Left lung (tissue), 14 donors: ENCODE measurements at places on chromosomes 1 and 21. TPM values are rescaled to one million over a fixed set of nuclear protein-coding genes. Genes with fewer than 3 reads are reported as not detected.

DNA sequence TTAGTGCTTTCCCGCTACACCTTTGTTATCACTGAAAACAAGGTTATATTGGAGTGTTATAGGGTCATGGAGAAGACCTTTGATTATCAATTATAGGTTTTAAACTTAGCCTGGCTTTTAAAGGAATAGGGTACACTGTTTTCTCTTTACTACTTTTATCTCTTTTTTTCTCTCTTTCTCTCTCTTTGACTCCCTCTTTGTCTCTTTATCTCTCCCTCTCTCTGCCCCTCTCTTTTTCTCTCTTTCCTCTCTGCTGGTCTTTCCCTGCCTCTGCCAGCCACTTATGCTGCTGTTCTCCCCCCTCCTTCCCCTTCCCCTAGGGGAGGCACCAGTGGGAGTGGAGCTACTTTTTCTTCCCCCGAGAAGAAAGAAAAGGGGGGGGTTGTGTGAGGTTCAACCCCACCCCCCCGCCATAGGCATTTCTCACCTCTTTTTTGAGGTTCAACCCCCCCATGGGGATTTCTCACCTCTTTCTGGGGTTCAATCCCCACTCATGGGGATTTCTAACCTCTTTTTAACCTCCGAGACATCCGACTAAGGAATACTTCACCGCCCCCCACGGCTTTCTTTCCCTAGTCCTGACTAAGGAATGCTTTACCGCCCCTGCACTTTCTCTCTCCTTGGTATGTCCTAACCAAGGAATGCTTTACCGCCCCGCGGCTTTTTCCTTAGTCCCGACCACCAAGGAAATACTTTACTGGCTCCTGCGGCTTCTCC lies 17.2 kb upstream of the ZBTB8B start:
- no peak overlapping the region for H3K4me3 ChIP-seq
- H3K27ac ChIP-seq = no peak overlapping the region
- no peak for DNase-seq
- no peaks in the 10 kb centered on the region for H3K4me1 ChIP-seq
- no peaks in the 10 kb centered on the region for H3K27me3 ChIP-seq

DNA sequence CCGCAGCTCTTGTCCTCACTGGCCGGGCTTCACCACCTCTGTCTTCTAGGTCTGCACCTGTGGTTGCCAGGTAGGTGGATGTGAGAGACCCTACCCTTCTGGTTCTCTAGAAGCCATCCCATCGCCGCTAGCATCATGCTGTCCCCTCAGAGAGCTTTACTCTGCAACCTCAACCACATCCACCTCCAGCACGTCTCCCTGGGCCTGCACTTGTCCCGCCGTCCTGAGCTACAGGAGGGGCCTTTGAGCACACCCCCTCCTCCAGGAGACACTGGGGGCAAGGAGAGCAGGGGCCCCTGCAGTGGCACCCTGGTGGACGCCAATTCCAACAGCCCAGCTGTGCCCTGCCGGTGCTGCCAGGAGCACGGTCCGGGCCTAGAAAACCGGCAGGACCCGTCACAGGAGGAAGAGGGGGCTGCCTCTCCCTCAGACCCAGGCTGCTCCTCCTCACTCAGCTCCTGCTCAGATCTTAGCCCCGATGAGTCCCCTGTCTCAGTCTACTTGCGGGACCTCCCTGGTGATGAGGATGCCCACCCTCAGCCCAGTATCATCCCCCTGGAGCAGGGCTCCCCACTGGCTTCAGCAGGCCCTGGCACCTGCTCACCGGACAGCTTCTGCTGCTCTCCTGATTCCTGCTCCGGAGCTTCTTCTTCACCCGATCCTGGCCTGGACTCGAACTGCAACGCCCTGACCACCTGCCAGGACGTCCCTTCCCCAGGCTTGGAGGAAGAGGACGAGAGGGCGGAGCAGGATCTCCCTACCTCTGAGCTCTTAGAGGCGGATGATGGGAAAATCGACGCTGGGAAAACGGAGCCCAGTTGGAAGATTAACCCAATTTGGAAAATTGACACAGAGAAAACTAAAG lies 1.2 kb downstream of the RUSC1 start:
- H3K27me3 ChIP-seq = no peaks in the 10 kb centered on the region
- H3K36me3 ChIP-seq = peaks cover 33% of the 10 kb centered on the region
- H3K27ac ChIP-seq = peak overlapping the region; percentile 92
- H3K4me3 ChIP-seq = peak overlapping the region; percentile 94
- no peak for DNase-seq

DNA sequence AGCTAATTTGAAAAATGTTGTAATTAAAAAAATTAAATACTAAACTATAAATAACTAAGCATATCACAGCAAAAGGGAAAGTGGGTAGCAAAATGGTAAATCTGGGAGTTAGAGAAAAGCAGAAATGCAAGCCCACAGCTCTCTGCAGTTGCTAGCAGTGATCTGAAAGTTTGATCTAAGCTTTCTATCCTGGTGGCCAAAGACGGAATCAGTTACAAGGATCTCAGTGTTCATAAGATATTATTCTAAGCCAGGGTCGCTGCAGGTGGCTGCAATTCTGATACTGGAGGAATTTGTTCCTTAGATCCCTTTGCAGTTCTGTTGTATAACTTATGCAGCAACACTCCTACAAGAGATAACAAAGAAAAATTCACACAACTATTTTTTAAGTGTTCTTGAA lies 363.7 kb downstream of the SETD4 start:
- no peak overlapping the region for H3K27ac ChIP-seq
- no peak for DNase-seq
- no peaks in the 10 kb centered on the region for H3K36me3 ChIP-seq
- no peak overlapping the region for H3K4me3 ChIP-seq

DNA sequence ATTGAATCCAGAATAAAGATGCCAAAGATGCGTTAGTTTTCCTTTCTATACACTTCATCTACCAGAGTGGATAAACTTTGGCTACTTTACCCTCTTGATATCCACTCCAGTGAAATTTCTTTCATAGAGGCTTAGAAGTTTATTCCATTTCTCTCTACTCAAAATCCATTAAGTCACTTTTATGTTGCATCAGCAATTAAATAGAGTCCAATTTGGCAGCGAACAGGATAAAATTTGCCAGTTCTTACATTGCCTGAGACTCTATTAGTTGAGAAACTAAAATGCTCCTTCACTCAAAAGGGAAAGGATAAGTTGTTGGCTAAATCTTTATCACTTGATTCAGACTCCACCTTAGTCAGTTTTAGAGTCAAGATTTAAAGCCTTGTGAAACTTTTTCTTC lies 57.9 kb downstream of the ACBD6 start:
- no peak for DNase-seq
- no peaks in the 10 kb centered on the region for H3K36me3 ChIP-seq
- H3K27ac ChIP-seq = no peak overlapping the region
- no peaks in the 10 kb centered on the region for H3K4me1 ChIP-seq
- H3K27me3 ChIP-seq = no peaks in the 10 kb centered on the region

The MROH7 gene
- 0.70 TPM for total RNA-seq

The LAD1 gene
- total RNA-seq = 37.6 TPM

GRCh38 chr21:36247316-36248010 lies 72.5 kb upstream of the MORC3 start:
- no peaks in the 10 kb centered on the region for H3K36me3 ChIP-seq
- no peaks in the 10 kb centered on the region for H3K27me3 ChIP-seq
- no peaks in the 10 kb centered on the region for H3K4me1 ChIP-seq
- no peak for DNase-seq
- H3K27ac ChIP-seq = no peak overlapping the region
- H3K4me3 ChIP-seq = no peak overlapping the region

The VN1R5 gene
- not detected for total RNA-seq

DNA sequence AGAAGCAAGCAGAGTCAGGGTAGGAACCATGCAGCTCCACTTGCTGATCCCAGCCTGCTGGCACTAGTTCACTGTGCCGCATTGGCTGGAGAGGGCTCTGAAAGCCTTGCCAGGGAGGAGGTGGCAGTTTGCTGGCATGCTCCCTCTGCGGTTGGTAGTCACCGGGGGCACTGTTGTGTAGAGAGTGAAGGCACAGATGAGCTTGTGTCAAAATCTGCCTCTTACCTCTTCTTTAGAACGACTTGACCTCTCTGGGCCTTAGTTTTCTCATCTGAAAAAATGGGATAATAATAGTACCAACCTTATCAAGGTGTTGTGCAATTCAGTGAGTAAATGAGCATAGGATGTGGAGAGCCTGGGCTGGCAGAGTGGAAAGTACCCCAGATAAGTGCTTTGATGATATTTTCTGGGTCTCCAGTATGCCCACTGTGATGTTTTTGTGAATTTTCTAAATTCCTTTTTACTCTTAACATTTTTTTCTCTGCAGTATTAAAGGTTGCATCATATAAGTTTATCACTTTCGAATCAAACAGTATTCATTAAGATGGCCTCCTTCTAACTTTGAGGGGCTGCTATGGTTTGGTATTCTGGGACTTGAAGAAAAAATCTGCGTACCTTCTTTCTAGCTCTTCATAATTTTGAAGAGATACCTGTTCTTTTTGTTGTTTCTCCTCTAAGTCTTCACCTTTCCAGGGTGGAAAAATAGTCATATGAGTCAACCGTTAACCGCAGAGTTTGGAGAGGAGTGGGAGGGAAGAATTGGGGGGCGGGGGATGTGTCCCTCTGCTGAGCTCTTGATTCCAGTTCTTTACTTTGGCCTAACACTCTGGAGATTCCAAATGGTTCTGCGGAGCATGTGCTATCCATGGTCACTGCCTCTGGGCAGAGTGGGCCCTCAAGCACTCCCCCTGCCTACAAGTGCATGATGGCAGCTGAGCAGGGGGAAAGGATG lies 26.8 kb downstream of the SZRD1 start:
- no peaks in the 10 kb centered on the region for H3K36me3 ChIP-seq
- H3K4me1 ChIP-seq = peaks cover 5% of the 10 kb centered on the region
- no peaks in the 10 kb centered on the region for H3K27me3 ChIP-seq

DNA sequence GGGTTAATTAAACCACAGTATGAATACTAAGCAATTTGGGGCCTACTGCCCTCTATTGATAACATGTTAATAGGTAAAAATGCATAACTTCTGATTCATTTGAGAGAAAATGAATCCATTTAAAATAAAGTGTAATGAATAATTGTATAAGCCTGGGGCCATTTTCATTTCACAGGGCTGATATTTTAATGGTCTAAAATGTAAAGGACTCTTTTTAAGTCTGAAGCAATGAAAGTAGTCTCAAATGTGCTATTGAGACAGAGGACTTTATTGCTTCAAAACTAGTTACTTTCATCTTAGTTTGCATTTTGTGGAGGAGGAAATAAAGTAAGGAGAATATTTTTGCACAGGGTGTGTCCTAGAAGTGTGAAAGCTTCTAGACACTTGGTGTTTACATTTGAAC lies 155.4 kb downstream of the TLR5 start:
- no peak for DNase-seq
- H3K4me3 ChIP-seq = no peak overlapping the region
- no peaks in the 10 kb centered on the region for H3K4me1 ChIP-seq
- H3K27ac ChIP-seq = no peak overlapping the region

DNA sequence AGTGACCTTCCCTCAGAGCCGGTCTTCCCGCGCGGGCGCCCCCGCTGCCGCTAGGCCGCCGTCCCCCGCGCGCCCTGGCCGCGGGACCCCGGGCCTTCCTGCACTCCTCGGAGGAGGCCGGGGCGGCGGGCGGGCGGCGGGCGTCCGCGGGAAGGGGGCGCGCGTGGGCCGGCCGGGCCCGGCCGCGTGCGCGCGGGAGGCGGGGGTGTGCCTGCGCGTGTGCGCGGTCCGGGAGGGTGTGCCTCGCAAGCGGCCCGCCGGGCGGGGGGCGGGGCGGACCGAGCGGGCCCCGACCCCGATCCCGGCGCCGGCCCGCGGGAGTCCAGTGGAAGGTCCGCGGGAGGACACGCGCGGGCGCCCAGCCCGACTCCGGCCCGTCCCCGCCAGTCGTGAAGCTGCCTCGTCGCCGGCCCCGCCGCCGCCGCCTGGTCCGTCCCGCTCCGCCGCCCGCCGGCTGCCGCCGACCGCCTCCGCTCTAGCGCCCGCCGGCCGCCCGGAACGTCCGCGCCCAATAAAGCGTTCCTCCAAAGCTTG lies 438 bp downstream of the MRPS6 start:
- H3K27me3 ChIP-seq = no peaks in the 10 kb centered on the region
- H3K27ac ChIP-seq = peak overlapping the region; percentile 79
- H3K4me1 ChIP-seq = peaks cover 7% of the 10 kb centered on the region
- peak overlapping the region; percentile 53 for H3K4me3 ChIP-seq
- no peaks in the 10 kb centered on the region for H3K36me3 ChIP-seq

The GRHL3 gene
- not detected for total RNA-seq

The EDN2 gene
- total RNA-seq = 4.0 TPM

DNA sequence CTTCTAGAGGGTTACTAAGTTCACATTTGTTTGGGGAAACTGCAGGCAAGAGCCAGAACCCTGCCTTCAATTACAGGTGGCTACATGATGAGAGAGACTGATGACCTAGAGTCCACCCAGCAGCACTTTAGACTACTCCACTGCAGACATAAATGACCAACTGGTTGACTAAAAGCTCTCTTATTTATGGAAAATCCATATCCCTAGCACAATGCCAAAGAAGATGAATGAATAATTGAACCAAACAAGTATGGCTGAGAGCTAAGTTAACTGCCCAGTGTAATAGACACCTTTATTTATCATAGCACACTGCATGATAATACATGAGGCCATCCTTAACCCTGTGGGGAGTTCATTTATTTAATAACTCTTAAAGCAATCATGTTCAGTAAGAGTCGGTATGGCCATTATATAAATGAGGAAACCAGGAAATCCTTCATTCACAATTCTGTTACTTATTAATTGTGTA lies 60.4 kb downstream of the IL12RB2 start:
- H3K4me3 ChIP-seq = no peak overlapping the region
- no peak overlapping the region for H3K27ac ChIP-seq
- H3K4me1 ChIP-seq = no peaks in the 10 kb centered on the region
- H3K36me3 ChIP-seq = no peaks in the 10 kb centered on the region
- H3K27me3 ChIP-seq = no peaks in the 10 kb centered on the region
- DNase-seq = no peak

GRCh38 chr1:205936311-205936710 lies 6.9 kb downstream of the SLC26A9 start:
- H3K27ac ChIP-seq = peak overlapping the region; percentile 61
- H3K4me1 ChIP-seq = peaks cover 8% of the 10 kb centered on the region
- no peak overlapping the region for H3K4me3 ChIP-seq
- DNase-seq = peak; percentile 51

- H3K4me3 ChIP-seq = peak overlapping the region; percentile 26
- no peaks in the 10 kb centered on the region for H3K27me3 ChIP-seq
- no peaks in the 10 kb centered on the region for H3K36me3 ChIP-seq
- no peak for DNase-seq
- H3K4me1 ChIP-seq = peaks cover 5% of the 10 kb centered on the region
These were observed 236.5 kb upstream of the JUN start for GRCh38 chr1:59020151-59020997.

GRCh38 chr1:18884727-18885126 lies 17.6 kb downstream of the ALDH4A1 start:
- peaks cover 50% of the 10 kb centered on the region for H3K36me3 ChIP-seq
- no peaks in the 10 kb centered on the region for H3K27me3 ChIP-seq
- H3K27ac ChIP-seq = no peak overlapping the region
- no peak for DNase-seq
